ENCODE measurements at places on chromosomes 2 and 18. TPM values are rescaled to one million over a fixed set of nuclear protein-coding genes. Genes with fewer than 3 reads are reported as not detected.

DNA sequence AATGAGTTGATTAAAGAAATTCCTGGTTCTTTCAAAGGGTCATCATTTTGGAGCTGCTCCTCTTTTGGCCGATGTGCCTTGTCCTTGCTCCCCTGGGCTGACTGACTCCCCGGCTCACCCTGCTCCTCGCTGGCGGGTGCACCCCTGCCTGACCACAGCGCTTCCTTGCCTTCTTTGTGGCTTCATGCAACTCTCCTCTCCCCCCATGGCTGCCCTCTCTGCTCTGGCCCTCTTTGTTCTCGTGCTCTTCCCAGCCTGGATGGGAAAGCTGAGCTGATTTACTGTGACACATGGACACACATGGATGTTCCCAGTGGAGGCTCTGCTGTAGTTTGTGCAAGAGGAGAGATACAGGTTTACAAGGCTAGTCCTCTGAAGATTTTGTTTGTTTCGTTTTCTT is 234.6 kb downstream of the HAUS1 start:
- no peak for DNase-seq

DNA sequence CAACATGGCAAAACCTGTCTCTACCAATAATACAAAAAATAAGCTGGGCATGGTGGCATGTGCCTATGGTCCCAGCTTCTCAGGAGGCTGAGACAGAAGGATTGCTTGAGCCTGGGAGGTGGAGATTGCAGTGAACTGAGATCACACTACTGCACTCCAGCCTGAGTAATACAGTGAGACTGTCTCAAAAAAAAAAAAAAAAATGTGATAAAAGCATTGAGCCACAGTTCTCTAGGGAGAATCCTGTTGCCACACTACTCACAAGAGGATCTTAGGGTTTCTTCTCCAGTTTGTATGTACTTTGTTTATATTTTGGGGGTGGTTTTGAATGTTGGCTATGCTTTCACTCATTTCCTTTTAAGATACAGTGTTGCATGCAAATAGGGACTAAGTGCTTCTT is 62.0 kb downstream of the TMEM185B start:
- no peak for DNase-seq

GRCh38 chr2:68344031-68344430 is 21.1 kb upstream of the PLEK start:
- DNase-seq: no peak

DNA sequence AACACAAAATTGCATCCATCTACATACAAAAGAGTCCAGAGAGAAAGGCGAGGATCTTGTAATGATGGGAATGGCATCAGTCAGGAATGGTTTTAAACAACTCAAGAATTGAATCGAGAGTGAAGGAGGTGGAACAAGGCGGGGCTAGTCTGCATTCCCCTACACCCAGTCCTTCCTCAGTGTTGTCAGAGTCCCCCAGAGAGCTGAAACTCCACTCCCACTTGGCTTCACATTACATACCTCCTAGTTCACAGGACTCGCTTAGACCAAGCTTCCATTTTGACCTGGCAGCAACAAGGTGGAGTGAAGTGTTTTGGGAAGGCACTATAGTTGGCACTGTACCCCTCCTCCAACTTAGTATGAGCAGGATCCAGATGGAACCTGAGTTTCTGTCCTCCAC is 1273.5 kb upstream of the CRIM1 start:
- no peak for DNase-seq

DNA sequence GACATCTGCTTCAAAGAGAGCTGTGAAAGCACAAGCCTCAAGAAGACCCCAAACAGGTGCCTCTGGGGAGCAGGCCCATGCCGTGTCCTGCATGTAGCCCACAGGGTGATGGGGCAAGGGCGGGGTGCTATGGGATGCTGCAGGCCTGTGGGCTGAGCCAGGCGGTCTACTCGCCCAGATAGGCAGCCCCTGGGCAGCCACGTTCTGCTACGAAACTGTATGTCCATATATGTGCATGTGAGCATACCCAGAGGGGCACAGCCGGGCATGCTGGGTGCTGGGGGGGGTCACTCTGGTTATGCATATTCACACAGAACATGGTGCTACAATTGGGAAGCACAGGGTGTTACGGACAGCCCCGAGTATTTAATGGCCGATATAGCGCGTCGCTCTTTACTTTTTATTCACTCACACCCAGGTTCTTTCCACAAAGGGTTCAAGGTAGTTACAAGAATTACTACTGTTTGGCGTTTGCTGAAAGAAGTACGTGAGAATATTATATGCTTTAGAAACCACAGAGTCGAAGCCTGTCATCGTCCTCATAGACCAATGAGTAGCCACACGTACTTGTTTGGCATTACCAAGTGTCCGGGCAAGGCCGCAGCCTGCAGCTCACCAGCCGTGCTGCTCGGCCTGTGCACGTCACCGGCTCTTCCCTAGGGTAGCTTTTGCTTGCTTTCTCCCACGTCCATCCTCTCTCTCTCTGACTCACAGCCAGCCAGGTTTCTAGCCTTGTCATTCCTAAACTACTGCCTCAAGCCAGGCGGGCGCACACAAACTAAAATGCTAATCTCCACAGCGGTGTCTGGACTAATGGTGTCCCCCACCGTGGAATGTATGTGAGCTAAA is 14.4 kb downstream of the MTERF4 start:
- no peak for DNase-seq

Gene HDAC4
- 20.4 TPM for total RNA-seq

Gene IL1R1
- 0.41 TPM for total RNA-seq
